H4 (cell line): ENCODE measurements at places on chromosomes 5 and 9. TPM values are rescaled to one million over a fixed set of nuclear protein-coding genes. Genes with fewer than 3 reads are reported as not detected.
A peak's percentile ranks its signal among the peaks of the same experiment; 100 is the strongest.

The TAF1L gene
- total RNA-seq = not detected in 2 replicates

DNA sequence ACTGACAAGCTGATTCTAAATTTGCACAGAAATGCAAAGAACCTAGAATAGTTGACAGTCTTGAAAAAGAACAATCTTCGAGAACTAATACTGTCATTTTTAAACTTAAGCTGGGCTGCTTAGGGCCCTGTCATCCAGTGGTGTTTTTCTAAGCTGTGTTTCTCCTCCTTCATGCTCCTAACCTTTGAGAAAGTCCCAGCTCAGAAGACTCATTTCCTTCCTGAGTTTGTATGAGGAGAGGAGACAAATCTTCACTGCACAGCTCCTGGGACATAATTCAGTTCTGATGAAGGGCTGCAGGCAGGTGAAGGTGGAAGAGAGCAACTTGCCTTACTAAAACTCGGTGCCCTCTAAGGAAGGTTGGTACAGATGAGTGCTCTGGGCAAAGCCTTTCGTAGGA lies 109.5 kb upstream of the ANKRD55 start:
- no peak for DNase-seq

The OR1Q1 gene
- not detected in 2 replicates for total RNA-seq

The ZDHHC12 gene
- total RNA-seq = 46.4 and 57.8 TPM in 2 replicates

DNA sequence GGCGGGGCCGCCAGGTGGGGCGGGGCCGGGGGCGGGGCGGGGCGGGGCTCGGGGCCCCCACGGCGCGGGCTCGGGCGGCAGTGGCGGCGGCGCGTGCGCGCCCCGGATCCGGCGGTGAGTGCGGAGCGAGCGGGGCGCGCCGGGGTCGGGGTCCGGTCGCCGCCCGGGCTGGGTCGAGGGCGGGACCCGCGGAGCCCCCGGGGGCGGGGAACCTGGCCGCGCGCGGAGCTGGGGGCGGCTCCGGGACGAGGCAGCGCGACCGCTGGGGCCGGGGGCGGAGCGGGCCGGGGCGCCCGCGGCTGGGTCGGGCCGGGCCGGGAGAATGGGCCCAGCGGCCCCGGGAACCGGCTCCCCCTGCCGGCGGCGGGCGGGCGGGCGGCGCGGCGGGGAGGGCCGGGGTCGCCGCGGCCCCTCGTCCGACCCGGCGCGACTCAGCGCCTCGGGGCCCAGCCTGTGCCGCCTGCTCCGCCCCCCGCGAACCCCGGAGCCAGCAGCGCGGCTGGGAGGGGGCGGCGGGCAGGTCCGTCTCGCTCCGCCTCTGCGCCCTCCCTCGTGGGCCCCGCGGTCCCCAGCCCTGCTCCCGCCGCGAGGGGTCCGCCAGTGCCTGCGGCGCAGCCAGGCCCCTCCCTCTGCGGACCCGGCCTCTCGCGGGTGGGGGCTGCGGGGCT lies 3.1 kb downstream of the EGFL7 start:
- no peak for DNase-seq

The YTHDC2 gene
- 11.6 and 15.3 TPM in 2 replicates for total RNA-seq

GRCh38 chr5:169650701-169651331 lies 13.7 kb downstream of the DOCK2 start:
- DNase-seq = peak; percentile 28

- DNase-seq = no peak
Observed at GRCh38 chr9:76431601-76432000, 27.4 kb upstream of the GCNT1 start.

DNA sequence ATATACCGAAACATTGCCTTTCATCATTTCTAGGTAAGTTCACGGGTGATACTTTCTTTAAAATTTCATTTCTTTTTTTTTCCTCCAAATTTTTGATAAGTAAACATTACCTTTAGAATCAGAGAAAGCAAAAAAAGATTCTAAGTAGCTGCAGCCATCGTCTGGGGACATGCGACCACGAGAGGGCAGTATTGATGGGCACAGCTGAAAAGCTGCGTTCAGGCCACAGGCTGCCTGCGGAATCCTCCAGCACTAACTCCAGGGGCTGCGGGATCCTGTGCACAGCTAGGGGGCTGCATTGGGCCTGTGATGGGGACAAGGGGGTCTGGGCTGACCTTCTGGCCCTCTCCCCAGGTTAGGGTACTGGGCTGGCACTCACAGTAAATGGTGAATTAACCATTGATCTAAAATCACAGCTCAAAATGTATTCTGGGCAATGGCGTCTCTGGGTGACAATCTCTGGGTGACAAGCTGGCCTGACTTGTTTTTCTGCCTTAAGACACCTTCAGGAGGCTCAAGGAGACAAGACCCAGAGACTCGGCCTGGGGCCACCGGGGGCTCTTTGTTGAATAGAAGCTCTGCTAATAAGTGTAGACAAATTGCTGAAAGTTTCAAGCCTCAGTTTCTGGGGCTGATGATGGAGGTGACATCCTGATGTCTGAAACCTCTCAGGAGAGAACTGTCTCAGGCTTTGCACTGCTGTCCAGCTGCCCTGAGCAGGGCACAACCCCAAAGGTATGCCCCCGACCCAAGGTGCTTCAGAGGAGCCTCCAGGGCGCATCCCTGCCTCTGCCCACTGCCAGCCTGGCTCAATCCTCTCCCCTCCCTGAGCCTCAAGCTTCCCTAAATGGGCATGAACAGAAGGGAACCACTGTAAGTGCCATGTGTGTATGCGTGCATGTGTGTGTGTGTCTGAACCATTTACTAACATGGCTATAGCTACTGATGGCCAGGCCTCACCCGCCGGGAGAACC lies 44.3 kb upstream of the SARDH start:
- DNase-seq = peak; percentile 47

The PCDHGA11 gene
- total RNA-seq = 0.66 and 1.3 TPM in 2 replicates

The LECT2 gene
- not detected in 2 replicates for total RNA-seq

The PCDHA5 gene
- total RNA-seq = 0.25 and 1.1 TPM in 2 replicates

DNA sequence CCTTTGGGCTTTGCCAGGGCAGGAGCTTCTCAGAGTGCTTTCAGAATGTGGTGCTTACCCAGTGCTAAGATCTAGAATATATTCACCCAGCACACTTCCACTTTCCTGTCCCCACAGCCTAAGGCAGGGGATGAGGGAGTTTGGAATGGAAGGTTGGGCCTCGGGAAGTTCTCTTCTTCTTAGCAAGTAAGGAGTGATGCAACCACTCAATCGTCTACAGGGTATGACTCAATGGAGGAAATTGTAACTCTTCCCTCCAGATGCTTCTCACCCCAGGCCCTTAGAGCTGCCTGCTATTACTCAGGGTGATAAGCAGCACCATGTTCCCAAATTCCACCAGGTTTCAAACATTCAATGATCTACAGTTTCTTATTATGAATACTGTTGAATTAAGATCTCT lies 30.8 kb upstream of the AGGF1 start:
- peak; percentile 11 for DNase-seq

DNA sequence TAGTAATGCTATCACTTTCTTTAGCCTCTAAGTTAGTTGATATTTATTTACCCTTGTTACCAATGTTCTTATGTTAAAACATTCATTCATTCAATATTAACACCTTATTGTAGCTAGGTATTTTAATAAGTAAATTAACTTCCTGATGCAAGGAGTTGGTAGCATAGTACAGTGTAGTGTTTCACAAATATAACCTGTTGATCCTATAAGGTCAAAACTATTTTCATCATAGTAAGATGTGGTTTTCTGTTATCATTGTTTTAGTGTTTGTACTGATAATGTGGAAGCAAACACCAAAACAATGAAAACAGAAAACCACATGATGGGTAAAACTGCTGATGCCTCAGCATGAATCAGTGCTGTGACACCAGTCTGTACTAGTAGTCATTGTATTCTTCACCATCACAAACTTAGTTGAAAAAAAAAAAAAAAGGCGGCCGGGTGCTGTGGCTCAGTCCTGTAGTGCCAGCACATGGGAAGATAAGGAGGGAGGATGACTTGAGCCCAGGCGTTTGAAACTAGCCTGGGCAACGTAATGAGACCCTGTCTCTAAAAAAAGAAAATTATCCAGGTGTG lies 36.5 kb downstream of the ZCCHC7 start:
- peak; percentile 13 for DNase-seq

The SHISAL2B gene
- not detected in 2 replicates for total RNA-seq

The PCDHGB2 gene
- total RNA-seq = 1.6 and 1.9 TPM in 2 replicates

DNA sequence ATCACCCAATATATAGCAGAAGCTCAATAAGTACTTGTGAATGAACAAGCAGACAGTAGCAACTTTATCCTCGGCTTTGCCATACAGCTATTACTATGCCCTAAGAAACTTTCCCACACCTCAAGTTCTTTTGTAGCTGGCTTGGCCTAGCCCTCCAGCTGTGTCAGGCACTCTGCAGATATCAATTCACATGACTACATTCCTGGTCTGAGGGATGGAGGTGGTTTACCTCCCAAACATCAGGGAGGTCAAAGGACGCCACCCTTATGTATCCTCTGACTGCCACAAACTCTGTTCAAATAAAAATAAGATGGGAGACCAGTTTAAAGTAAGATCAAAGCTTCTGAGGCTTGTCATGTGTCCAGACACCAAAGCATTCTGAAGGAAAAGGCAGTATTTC lies 416.3 kb downstream of the PIK3R1 start:
- DNase-seq = no peak

GRCh38 chr5:137695651-137696428 lies 40.0 kb downstream of the KLHL3 start:
- no peak for DNase-seq

The CTSV gene
- 10.3 and 10.7 TPM in 2 replicates for total RNA-seq

DNA sequence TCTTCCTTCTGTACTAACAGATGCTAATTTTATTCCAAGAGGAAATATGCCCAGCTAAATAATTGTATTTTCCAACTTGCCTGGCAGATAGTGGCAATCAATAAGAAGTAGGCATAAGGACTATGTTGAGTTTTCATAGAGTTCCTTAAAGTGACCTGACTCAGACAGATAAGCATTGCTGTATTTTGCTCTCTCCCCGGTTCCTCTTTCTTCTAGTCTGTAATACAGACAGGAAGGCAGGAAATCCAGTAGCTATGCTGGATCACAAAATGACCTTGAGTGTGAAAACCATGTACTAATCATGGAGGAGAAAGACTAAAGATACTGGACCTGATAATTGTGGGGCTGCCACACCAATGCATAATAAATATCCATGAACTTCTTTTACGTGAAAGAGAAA lies 701.7 kb downstream of the CETN3 start:
- no peak for DNase-seq

- no peak for DNase-seq
Observed at GRCh38 chr5:119289438-119290044, 66.3 kb upstream of the TNFAIP8 start.

The SNX30 gene
- 13.8 and 17.4 TPM in 2 replicates for total RNA-seq

DNA sequence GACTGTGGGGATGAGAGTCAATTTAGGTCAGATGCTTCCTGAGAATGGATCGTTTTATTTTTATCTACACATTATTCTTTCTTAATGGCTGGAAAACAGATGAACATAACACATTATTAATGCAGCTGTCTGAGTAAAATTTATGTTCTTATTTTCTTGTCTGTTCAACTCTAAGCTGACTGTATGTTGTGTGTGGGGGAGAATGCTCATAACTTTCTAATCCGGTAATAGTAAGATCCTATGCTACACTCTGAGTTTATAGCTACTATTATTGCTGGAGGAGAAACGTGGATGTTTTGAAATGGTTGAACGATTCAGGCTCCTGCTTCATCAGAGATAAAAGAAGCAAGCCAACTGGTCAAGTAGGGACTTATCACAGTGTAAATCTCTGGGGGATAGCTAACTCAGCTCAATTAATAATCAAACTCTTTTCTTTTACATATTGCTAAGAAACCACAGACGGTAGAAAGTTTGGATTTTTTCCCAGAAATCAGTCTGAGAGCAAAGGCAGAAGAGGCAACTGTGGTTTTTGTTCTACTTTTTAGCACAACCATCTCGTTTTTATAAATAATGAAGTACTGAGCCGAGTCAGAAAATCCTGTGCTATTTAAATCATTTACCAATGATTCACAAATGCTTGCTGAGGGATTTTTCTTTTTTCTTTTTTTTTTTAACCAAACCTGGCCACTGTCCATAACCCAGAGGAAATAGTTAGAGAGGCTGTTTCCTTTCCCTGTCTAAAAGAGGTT lies 265.0 kb upstream of the FAM174A start:
- DNase-seq = peak; percentile 53

DNA sequence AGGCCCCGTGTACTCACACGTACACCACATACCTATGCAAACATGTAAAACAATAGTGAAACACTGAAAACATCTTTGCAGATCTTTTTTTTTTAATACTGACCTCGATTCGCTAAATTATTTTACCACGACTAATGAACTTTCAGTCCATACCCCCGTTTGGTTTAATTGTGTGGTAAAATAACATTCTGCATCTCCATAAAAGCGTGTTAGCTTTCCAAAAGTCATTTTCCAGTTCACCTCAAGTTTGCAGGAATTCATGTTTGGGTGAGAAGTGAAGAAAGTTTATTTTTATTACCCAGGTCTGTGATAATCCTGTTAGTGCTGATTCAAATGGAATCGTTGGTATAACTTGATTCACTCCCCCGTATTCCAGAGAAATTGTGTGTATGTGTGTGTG lies 652 bp downstream of the ARSK start:
- DNase-seq = no peak
